Activated CD4-positive, alpha-beta memory T cell treated with anti-CD3 and anti-CD28 coated beads, Interleukin-2, amount 10 ng/mL, durations not matched to agents 7 days and 5 days (primary cell): ENCODE measurements at places on chromosomes 3 and 15. TPM values are rescaled to one million over a fixed set of nuclear protein-coding genes. Genes with fewer than 3 reads are reported as not detected.

DNA sequence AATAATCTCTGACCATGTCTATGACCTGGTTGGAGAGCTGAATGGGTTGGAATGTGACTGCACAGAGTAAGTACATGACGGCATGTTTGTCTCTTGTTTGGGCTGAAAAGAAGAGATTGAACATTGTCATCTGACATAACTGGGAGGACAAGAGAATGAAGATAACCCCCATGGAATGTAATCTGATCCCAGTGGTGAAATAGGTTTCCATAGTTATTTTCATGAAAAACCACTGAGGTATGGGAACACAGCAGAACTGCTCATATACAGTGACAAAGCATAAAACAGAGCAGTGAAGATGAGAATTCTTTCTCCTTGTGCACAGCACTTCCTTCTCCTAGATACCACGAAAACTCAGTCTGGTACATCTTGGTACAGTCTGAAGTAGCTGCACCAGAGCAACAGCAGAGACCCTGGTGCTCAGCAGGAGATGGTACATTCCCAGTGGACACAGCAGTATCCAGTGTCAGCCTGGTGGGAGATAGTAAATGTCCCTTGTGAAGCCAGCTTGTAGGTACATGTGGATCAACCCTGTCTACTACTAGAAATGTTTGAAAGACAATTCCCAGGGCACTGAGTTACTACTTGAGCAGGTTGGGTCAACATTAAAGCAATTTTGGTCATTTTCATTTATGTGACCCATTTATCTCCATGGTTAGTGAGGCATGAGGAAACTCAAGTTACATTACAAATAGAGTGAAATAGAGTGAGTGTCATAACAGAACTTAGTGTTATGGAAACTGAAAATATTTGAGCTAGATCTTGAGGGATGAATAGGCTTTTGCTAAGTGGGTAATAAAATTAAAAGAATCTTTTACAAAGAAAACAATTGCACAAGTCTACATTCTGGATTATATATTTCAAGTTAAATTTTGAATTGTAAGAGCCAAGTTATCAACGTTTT, 178.3 kb downstream of the SUCNR1 start:
- DNase-seq, result no peak

DNA sequence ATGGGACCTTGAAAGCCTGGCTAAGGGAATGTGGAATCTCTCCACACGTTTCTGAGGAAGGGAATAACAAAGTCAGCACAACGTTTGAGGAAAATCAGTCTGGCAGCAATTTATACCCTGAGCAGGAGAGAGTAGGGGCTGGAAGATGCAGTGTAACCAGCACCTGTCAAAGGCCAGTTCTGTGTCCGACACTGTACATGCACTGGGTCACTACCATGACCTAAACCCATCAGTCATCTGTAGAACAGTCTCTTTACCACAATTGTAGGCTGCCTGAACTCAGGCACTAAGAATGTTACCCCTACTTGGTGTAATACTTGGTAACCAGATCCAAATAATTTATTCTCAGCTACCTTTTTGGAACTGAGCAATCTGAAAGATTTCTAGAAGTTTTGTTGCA, 113.4 kb downstream of the FEZF2 start:
- DNase-seq, result no peak

Gene CCNB2
- 92.5 TPM for total RNA-seq

- DNase-seq, result no peak
Observed at GRCh38 chr15:30958219-30958618, 33.2 kb downstream of the MTMR10 start.

Gene PLCB2
- total RNA-seq, result 140 TPM

GRCh38 chr3:136644212-136644611, 108.0 kb downstream of the STAG1 start:
- no peak for DNase-seq
